Jurkat, Clone E6-1 (cell line): ENCODE measurements at places on chromosomes 7 and 10.

- no peak for DNase-seq
These were observed 89.4 kb downstream of the DGKI start for GRCh38 chr7:137757146-137757925.

- DNase-seq = no peak
These were observed 36.2 kb downstream of the LARP4B start for GRCh38 chr10:895324-895723.

DNA sequence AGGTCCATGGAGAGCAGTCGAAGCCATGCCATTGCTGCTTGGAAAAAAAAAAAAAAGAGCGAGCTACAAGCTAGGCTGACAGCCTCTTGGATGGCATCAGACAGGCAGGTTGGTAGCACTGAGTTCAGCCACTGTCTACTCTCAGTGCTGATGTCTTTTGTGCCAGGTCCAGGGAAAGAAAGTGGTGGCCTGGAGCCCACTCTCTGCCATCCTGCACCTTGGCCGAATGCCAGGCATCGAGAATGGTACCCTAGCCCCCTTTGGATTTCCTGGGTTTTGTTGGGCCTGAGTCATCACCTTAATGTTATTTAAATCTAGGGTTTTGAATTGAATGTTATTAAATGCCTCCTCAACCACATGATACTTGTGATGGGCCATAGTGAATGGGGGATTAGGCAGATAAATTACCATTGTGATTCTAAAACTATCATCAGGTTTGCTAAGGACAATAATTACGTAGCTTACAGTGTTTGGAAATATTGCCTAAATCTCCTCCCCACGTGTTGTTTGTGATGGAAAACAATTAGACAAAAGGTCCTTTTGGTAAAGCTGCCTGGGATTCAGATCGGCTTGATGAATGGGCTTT is 195.7 kb upstream of the GPR26 start:
- DNase-seq = no peak

DNA sequence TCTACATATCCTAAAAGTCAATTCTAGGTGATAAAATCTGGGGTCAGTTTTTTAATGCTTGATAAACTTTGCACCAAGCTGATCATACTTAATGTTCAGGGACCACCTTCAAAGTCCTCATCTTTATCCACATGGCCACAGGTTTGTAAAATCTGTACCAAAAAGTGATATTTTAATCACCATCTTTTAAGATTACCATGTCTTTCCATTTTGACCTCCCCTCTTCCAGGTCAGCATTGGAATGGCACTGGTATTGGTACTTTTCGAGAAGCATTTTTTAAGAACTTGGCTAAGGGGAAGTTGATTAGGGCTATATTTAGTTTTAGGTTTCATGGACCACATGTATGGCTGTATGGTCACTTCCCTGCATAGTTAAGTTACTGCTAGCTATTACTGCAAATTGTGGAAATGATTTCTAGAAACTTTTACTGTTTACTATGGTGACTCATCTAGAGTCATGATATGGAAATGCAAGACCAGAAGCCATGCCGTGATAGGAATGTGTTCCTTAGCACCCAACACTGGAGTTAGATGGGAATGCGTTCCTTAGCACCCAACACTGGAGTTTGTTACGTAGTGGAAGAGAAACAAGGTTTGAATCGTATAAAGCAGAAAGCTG is 50.8 kb upstream of the ABLIM1 start:
- DNase-seq = no peak
